Stimulated activated effector memory CD8-positive, alpha-beta T cell treated with anti-CD3 and anti-CD28 coated beads, Interleukin-12 subunit alpha, Interleukin-12 subunit beta, amount 100 ng/mL, for 72 hours (primary cell): ENCODE measurements at places on chromosomes 1 and 21.

- no peak for DNase-seq
Observed at GRCh38 chr1:226417830-226418546, 10.1 kb upstream of the PARP1 start.

DNA sequence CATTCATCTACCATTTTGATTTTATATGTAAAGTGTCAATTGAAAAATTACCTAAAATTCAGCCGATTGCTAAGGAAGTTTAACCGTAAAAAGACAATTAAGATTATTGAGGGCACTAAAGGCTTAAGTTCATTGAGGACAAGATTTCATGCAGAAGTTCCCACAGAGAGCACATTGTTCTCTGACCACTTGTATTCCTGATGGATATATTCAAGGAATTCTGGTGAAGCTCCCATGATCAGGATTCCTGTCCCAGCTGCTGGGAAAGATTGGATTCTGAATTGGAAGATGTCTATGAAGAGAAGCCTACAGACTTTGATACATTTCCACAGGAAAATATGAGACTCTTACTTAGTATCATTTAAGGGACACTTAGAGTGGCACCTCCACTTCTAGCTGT is 209.2 kb upstream of the KCTD3 start:
- no peak for DNase-seq

GRCh38 chr1:230735447-230735846 is 11.7 kb upstream of the CAPN9 start:
- DNase-seq, result no peak

GRCh38 chr1:13892198-13892597 is 192.2 kb downstream of the PRDM2 start:
- no peak for DNase-seq

GRCh38 chr1:83508485-83509151 is 490.3 kb downstream of the TTLL7 start:
- no peak for DNase-seq

GRCh38 chr1:3879099-3879498 is 21.0 kb downstream of the C1orf174 start:
- no peak for DNase-seq

GRCh38 chr1:54944610-54945392 is 35.6 kb upstream of the TMEM61 start:
- peak; percentile 55 for DNase-seq

DNA sequence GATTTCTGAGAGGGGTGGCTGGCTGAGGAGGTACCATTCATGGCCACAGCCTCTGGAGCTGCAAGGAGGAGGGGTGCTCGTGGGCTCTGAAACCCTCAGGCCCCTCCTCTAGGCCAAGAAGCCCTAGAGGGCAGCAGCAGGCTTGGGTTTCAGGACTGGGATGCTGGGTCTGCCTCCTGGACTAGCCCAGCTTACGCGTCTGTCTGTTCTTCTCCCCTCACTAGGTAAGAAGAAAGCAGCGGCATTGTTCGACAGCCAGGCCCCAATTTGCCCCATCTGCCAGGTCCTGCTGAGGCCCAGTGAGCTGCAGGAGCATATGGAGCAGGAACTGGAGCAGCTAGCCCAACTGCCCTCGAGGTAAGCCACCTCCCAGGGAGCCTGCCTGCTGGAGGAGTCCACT is 60.3 kb downstream of the TMEM53 start:
- no peak for DNase-seq

DNA sequence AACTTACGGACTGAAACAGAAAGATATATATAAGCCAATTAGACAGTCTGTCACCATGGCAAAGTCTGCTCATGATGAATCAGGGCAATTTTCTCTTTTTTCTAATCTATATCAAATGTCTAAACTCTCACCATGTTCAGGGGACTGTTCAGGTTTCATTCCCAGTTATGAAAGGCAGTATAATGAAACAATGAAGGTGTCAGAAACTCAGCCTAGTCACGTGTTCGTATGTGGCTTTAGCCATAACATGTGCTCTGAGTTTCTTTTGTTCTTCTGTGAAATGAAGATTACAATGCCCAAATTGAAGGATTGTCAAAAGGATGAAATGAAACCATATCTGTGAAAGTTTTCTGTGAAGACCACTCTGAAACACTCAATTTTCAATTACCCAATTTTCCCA is 392.9 kb downstream of the DSCAM start:
- DNase-seq, result no peak

DNA sequence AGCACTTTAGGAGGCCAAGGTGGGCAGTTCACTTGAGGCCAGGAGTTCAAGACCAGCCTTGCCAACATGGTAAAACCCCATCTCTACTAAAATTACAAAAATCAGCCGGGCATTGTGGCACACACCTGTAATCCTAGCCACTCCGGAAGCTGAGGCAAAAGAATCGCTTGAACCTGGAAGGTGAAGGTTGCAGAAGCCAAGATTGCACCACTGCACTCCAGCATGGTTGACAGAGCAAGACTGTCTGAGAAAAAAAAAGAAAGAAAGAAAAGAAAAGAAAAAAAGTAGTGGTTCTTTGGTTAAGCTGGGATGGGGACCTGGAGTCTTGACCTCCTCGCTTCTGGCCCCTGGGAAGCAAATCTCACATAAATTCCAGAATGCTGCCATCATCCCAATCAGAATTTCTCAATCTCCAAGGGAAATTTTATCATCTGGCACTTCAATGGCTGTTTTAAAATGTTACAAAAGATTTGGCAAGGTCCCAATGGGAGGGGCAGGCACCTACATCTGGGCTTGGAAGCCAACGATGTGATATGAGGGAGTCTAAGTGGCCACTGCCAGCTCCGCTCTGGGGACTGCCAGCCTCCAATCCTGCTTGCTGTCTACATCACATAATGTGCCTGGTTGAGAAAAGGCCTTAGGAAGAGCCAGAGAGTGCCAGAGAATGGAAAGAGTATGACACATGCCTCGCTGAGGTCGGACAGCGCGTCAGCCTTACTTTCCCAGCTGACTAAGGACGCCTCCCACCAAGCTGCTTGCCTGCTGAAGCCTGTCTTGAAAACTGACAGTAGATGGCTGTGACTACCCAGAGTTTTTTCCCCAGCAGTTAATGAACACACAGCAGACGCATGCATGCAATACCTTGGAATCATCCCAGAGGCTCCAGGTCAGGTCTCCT is 42.1 kb upstream of the SRP9 start:
- no peak for DNase-seq

GRCh38 chr1:244651956-244652622 is 837 bp upstream of the DESI2 start:
- no peak for DNase-seq

- no peak for DNase-seq
Observed at GRCh38 chr1:154502066-154502743, at the start of the genes SHE and TDRD10. Gene SHE, minus strand, starts transcription at chr1:154502412. Its CDS starts 386 bp downstream, at chr1:154502026. Gene TDRD10, plus strand, starts transcription at chr1:154502219. Its CDS starts 4,685 bp downstream, at chr1:154506904.

GRCh38 chr1:160651433-160652064 is 4.7 kb upstream of the SLAMF1 start:
- DNase-seq, result no peak

- no peak for DNase-seq
Observed at GRCh38 chr1:116962987-116963639, 38.4 kb upstream of the CD101 start.

GRCh38 chr1:28675924-28676257 is 7.3 kb downstream of the GMEB1 start:
- no peak for DNase-seq

DNA sequence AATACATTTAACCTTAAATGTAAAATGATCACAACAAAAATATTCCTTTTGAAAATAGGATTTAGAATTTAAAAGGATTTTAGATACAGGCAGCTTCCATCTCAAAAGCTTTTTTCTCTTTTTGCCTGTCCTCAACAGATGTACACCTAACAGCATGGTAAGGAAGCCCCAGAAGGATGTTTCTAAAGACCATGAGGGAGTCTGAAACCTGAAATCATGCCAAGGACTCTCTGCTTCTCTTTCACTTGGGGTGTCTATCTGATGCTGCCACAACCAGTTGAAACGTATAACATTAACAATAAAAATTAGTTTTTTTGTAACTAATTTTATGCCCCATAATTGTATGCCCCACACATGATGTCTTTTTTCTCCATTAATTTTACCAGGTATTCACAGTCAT is 5.4 kb upstream of the ZNF281 start:
- no peak for DNase-seq

DNA sequence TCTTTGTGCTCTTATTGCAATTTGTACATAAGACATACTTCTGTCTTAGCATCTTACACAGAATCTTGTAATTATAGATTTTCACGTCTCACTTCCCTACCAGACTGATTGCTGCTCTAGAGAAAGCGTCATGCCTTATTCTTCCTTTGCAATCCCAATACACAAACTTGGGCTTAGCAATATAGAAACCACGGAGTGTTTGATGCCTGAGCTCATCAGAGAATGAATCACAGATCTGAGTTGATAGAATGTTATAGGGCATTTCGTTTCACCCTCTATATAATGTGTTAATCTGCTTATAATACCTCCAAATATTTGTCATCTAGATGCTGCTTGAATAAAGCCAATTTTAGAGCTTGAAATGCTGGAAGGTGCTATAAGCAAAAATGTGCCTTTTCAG is 6.6 kb downstream of the FMO1 start:
- DNase-seq, result no peak
